Left kidney (tissue), 8 donors: ENCODE measurements at places on chromosomes 16 and 17.

- DNase-seq = no peak
These were observed 43.8 kb downstream of the PITPNM3 start for GRCh38 chr17:6512552-6512951.

DNA sequence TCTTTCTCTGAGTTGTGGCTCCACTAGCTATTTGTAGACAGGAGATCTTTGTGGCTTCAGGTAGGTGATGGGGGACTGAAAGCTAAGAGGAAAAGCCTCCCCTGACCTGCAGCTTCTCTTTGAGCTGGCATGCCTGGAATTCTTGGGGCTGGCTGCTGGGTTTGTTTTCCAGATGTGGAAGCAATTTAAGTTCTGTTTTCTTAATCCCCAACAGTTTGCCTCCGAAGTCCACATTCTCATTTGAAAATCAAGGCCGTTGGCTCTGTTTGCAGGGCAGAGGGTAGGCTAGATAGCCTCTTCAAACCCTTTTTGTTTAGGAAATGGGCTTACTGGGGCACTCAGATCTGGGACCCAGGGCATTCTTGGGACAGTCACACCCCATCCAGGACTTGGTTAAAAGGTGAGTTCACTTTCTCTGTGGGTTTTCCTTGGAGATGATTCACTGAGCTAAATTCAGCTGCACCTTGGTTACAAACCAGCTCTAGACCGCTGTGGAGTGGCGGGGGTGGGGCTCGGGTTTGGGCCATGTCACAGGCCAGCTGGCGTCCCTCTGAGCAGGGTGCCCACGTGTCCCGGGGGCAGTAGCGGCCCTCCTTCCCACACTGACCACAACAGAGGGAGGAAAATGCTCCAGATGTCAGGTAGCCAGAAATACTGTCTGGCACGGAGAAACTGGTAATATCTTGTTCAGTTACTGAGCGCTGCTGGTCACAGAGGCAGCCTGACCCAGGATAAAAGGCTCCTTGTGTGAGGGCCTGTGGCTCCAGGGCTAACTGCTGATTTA lies 108.5 kb downstream of the RAB11FIP4 start:
- DNase-seq = peak; percentile 50

DNA sequence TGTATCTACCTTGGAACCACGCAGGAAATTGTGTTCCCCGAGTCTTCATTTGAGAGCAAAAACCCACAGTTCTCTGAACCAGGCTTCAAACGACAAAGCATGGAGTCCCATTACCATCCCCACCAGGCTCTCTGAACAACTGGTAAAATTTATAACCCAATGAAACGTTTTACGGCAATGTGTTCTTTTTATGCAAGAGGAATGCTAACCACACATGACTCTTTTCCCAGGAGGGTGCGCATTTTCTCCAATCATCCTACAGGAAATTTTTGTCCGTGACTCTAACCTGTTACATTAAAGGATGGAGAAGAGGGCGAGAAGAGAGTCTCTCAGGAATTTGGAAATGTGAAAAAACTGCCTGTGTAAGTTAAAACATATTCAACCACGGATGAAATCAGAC lies 17.8 kb downstream of the STX8 start:
- DNase-seq = peak; percentile 22

DNA sequence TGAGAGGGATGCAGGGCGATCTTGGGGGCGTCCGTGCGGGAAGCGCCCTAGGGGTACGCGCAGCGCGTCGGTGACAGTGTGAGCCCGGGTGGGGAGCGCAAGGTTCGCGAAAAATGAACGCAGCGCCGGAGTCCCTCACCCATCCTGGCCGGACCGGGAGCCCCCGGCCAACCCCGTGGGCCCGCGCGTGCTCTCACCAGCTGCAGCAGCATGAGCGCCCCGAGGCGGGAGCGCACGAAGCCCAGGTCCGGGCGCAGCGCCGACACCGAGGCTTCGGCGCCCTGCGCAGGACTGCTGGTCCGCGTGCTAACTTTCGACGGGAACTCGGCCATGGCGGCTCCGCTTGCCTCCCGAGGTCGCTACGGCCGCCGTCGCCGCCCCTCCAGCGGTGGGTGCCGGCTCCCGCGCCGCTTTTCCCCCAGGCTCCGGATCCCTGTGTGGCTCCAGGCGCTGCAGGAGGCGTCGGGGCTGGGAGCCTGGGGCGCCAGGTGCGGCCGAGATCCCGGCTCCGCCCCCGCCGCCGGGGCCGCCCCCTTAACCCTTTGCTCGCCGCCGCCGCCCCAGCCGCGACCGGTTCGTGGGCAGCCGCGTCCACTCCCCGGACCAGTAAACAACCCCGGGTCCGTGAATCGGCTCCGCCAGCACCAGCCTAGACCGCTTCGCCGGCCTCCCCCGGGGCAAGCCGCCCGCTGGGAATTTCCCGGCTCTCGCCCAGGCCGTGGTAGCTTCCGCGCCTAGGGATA lies at the start of gene PLLP:
Gene PLLP (minus strand): TSS at position 464 of the 743 bp plus-strand sequence. CDS start 132 bp downstream, at position 332.
- no peak for DNase-seq

GRCh38 chr17:44397479-44398440 lies 8.3 kb upstream of the ITGA2B start:
- no peak for DNase-seq
